ACHN (cell line): ENCODE measurements at places on chromosomes 3 and 15.

- DNase-seq: no peak
Measured at GRCh38 chr15:32818758-32819447, 101.1 kb downstream of the GREM1 start.

DNA sequence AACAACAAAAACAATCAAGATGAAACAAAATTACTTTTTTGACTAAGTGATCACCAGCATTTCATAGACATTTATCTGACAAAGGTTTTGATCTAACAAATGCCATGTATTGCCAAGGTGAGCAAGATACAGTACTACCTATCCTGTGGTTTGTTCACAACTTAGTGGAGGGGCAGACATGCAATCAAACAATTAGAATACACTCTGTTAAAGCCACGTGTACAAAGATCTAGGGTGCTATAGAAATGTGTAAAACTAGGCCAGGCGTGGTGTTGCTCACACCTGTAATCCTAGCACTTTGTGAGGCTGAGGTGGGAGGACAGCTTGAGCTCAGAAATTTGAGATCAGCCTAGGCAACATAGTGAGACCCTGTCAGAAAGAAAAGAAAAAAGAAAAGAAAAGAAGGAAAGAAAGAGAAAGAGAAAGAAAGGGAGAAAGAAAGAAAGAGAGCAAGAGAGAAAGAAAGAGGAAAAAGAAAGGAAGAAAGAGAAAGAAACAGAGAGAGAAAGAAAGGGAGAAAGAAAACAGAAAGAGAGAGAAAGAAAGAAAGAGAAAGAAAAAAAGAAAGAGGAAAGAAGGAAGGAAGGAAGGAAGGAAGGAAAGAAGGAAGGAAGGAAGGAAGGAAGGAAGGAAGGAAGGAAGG lies 1.4 kb upstream of the TRIM69 start:
- no peak for DNase-seq

GRCh38 chr15:28969511-28970085 lies 83.8 kb downstream of the APBA2 start:
- no peak for DNase-seq

- no peak for DNase-seq
Measured at GRCh38 chr3:48656841-48657281, 5.8 kb downstream of the CELSR3 start.

- no peak for DNase-seq
Measured at GRCh38 chr15:49809894-49810609, 189.2 kb downstream of the DTWD1 start.
